GM23338 (cell line): ENCODE measurements at places on chromosomes 1 and 21. TPM values are rescaled to one million over a fixed set of nuclear protein-coding genes. Genes with fewer than 3 reads are reported as not detected.

ELF3 gene
- total RNA-seq = 13.0 and 19.5 TPM in 2 replicates

CDC42 gene
- total RNA-seq = 168 and 184 TPM in 2 replicates

SERTAD4 gene
- total RNA-seq = 1.0 and 1.6 TPM in 2 replicates

NCF2 gene
- total RNA-seq = not detected in 2 replicates

AADACL4 gene
- total RNA-seq = not detected in 2 replicates

FAM72C gene
- 2.6 and 4.0 TPM in 2 replicates for total RNA-seq

C2CD4D gene
- total RNA-seq = 0.35 TPM in 1 of 2 replicates, not detected in the other

TMEM35B gene
- total RNA-seq = 7.6 and 9.1 TPM in 2 replicates

STRIP1 gene
- total RNA-seq = 50.6 and 63.1 TPM in 2 replicates

HSD3B1 gene
- total RNA-seq = not detected in 2 replicates

COL16A1 gene
- 13.2 and 15.7 TPM in 2 replicates for total RNA-seq

CBR3 gene
- total RNA-seq = 4.0 and 4.6 TPM in 2 replicates

PPIAL4G gene
- total RNA-seq = not detected in 2 replicates

KIAA1614 gene
- total RNA-seq = 1.8 and 2.3 TPM in 2 replicates
